ENCODE measurements at places on chromosomes 3 and 15.

DNA sequence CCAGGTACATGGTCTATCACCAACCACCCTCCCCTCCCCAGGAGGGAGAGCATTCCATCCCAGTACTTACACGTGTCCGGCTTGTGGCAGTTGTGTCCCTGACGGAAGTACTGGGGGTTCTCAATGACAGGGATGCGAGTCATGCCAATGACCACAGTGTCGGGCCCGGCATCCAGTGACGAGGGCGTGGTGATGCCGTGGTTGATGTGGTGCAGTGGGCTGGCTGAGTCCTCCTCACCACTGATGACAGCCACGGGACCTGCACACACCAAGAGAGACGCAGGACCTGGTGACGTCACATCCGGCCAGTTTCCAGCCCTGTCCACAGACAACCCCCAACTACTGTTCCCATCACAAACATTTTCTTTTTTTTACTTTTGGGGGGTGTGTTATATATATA lies 223.8 kb downstream of the NTRK3 start:
- DNase-seq: no peak

- no peak for DNase-seq
Observed at GRCh38 chr15:47095833-47096232, 621.5 kb upstream of the SEMA6D start.

- no peak for DNase-seq
Observed at GRCh38 chr15:49830391-49830790, 209.5 kb downstream of the DTWD1 start.

- no peak for DNase-seq
Observed at GRCh38 chr3:70703305-70704102, 391.1 kb upstream of the MDFIC2 start.

DNA sequence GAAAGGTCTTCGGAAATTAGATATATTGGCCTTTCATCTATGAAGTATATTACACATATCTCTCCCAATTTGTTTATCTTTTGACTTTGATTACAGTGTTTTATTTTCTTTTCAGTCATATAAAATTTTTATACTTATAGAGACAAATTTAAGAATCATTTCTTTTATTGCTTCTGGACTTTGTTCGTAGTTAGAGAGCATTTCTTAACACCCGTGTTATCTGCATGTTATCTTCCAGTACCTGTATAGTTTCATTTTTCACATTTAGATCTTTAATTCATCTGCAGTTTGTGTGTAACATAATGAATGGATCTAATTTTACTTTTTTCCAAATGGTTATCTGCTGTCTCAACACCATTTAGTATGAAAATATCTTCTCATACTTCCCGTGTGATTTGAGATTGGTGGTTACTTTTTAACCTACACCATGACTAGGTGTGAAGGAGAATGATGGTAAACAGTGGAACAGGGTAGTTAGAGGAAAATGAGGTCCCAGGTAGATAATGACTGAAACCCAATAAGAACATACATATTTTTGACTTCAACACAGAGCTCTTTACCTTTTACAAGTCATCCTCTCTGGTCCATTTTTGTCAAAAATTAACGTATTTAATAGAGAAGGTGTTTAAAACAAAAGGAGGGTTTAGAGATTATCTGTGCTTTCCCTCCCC lies 99.3 kb downstream of the LPP start:
- DNase-seq: no peak

DNA sequence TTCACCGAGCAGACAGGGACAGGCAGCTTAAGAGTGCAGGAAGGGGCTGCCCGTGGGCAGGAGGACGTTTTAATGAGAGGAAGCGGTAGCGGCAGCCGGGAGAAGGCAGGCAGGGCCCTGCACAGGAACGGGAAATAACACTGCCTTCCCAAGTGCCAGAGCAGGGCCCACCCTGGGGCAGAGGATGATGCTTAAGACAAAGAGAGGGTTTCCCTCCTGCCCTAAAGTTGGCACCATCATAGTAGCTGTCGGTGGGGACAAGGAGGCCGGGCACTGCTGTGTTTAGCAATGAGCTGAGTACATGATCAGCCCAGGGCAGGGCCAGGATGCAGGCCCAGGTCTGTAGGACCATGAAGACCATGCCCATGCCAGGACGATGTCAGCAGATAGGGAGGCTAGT lies 21.7 kb downstream of the PRR20G start:
- no peak for DNase-seq

DNA sequence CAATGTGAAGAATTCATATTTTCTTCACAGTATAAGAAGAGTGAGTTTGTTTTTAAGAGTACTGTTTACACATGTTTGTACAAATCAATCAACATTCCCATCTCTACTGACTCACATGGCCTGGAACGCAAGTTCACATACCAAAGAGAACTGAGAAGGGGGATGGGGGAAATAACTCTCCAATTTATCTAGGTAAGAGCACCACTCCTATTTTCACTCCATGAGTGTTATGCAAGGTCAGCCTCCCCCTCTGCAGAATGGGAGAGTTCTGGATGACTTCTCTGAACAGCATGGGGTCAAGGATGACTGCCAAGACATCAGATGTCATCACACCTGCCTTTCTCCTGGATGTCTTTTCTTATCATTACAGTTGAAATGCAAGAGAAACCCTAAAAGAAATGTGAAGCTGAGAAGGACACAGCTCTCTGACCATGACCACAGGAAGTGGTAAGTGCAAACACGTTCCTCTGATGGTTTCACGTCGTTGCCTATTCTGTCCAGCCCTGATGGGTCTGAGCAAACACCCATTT lies 95.2 kb downstream of the SEMA6D start:
- DNase-seq: no peak

DNA sequence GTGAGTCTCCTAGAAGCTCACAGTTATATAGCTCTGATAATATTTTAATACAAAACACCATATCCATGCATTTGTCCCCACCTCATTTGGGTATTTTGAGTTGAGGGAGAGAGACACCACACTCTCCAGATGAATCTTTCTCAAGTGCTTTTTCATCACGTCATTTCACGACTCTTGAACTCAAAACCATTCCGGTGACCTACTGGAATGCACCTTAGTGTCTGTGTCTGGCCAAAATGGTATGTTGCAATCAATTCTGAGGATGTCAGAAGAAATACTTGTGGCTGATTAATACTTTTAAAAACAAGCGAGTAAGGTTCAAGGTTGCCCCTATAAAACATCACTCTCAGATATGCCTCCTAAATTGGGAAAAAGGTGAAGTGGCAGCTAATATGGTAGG lies 352.6 kb upstream of the ICE2 start:
- no peak for DNase-seq

DNA sequence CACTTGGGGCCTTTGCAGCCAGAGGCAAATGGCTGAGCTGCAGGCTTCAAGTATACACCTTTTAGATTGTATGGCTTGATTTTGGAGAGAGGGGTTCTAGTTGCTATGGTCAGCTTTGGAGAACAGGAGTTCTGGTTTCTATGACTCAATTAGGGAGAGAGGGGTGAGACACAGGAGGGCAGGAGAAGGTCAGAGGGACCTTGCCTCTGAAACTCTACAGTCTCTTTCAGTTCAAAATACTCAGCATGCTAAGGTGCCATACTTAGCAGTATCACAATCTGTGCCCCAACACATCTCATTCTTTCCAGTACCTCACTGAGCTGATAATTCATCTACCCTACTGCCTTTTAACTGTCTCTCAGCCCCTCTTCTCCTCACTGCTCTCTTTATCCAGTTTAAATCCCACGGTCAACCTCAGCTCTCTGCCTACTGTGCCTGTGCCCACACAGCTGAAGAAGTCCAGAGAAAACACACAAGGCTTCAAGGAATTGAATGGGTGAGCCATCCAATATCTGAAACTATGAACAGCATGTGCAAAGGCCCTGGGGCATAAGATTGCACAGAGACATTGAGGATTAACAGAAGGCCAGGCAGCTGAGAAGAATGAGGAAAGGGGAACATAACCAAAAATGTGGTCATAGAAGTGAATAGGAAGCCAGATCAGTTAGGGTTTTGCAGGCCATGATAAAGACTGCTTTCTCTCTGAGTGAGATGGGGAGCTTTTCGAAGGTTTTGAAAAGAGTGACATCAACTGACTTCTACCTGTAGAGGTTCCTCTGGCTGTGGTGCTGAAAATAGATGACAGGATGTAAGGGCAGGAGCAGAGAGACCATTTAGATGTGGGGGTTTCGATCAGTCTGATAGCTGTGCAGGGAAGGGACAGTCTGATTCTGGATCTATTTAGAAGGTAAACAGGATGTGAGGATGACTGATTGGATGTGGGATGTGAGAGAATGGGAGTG lies 54.5 kb upstream of the C3orf80 start:
- DNase-seq: no peak

- peak; percentile 28 for DNase-seq
Observed at GRCh38 chr15:90221246-90221900, 12.4 kb downstream of the CIB1 start.

DNA sequence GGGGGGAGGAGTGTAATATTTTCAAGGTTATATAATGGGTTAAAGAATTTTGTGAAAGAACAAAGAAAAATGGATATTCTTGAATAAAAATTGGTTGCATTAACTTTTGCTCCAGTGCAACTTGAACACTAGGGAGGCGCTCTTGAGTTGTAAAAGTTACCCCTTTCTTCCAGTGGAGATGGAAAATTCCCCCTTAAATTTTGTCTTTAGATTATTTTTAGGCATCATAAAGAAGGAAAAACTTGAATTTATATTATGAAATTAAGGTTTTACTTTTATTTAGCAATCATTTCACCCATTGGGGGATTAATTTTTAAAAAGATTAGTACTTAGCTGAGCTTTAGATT lies 550 bp upstream of the CHD2 start:
- no peak for DNase-seq

DNA sequence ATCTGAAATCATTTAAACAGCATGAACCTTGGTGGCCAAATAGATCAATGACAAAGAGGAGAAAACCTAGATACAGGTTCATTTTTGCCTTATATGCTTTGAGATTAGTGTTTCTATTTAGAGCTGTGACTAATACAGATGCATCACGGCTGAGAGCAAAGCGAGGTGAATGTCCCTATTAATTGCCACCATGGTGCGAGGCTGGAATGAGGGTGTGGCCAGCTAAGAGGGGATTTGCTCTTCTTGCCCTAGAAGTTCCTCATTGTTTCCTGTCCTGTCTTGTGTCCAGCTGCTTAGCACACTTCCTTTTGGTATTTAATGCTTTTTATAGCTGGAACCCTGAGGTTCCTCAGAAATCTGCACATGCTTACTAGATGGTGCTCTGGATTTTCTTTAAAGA lies 339.1 kb upstream of the RGMA start:
- DNase-seq: no peak

GRCh38 chr3:134462331-134462941 lies 23.3 kb downstream of the ANAPC13 start:
- DNase-seq: no peak

DNA sequence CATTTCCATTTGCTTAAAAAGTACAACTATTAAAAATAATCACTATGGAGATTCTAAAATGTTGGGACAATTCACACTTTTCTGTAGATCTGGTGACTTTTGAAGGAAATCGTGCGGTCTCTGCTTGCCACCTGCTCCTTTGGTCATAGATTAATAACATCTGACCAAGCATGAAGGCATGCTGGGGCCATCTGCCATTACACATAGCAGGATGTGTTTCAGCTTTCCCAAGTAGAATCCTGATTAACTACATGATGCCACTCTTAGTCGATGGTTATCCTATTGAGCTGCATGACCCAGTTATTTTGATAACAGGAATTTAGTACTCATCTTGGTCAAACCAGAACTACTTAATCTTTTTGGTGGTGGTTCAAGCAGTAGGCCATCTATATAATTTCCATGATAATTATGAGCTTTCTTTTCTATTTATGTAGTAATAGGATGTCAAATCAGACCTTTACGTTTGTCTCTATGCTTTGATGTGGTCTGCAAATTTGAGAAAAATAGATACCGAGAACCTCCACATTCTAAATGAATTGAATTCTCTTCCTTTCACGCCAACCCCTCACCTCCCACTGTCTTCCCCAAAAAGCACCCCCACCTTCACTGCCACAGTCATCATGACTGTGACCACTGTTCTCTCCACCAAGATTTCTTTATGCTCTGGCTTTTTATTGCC lies 158.1 kb downstream of the DIPK2A start:
- DNase-seq: no peak

DNA sequence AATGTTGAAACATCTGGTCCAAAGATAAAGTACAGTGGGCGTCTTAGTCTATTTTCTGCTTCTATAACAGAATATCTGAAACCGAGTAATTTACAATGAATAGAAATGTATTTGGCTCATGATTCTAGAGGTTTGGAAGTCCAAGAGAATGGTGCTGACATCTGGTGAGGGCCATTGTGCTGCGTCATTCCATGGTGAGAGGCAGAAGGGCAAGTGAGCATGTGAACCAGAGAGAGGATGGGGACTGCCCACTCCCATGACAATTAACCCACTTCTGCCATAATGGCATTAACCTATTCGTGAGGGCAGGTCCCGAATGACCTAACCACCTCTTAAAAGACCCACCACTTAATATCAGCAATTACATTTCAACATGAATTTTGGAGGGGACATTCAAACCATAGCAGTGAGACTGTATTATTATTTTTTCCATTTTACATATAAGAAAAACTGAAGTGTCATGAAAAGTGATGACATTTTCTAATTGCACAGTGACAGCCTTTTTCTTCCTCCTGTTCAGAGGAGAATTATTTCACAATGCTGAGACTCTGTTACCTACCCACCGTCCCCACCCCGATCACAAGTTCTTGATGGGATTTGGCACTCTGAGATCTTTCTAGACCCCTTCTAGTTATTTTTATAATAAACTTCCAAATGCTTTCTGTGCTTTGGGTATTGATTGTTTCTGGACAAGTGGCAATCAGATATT lies 238.8 kb downstream of the RPLP1 start:
- no peak for DNase-seq

DNA sequence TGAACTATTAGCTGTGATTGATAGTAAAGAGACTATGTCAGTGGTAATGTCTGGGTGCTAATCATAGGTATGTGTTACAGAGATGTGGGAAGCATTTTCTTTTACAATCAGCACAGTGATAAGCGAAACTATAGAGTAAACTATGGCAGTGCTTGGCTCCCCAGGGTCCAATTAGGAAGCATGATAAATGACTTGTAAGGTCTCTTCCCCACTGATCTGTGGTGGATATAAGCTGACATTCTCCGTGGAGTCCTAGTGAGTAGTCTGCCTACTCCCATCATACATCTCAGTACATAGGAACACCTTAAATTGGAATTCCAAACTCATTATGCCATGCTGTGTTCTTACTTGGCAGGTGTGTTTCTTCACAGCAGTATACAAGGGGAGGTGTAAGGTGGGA lies 204.2 kb downstream of the GAP43 start:
- no peak for DNase-seq

- DNase-seq: no peak
Observed at GRCh38 chr15:40550341-40551037, 14.4 kb downstream of the CCDC32 start.

DNA sequence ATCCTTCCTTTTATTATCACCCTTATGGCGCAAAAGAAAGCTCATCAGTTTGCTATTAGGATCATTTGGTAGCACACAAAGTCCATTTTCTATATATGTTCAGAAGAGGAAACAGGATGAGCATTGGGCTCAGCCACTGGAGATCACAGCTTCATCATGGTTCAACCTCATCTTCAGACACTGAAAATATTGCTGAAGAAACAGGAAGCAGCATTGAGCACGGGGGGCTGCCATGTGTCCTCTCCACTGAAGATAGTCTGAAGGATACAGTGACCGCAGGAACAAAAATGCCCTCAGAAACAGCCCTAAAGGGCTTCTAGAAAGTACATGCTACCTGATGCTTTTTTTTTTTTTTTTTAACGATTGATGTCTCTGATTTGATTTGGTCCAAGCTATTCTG lies 835.3 kb upstream of the CFAP20DC start:
- DNase-seq: no peak
